Small intestine (tissue), 16 donors: ENCODE measurements at places on chromosomes 4 and X.

- peak; percentile 25 for DNase-seq
Observed at GRCh38 chr4:81495345-81495744, 23.6 kb upstream of the RASGEF1B start.

DNA sequence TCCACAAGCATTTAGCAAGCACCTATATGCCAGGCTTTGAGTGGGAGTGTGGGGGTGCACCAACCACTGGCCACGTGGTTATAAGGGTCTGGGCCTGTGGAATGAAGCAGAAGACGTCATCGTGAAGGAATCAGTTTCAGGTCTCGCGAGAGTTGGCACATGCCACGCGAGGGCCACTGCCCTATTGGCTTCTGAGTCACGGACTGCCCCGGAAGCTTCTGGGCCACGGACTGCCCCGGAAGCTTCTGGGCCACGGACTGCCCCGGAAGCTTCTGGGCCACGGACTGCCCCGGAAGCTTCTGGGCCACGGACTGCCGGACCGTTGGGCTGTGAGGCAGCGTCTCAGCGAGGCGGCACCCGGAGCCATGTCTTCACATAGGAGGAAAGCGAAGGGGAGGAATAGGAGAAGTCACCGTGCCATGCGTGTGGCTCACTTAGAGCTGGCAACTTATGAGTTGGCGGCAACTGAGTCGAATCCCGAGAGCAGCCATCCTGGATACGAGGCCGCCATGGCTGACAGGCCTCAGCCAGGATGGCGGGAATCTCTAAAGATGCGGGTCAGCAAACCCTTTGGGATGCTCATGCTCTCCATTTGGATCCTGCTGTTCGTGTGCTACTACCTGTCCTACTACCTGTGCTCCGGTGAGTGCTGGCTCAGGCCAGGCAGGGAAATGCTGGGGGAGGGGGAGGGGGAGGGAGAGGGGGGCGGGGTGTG lies at the start of gene FMR1NB:
FMR1NB (plus strand) TSS at position 300 of the 715 bp plus-strand sequence; CDS start at position 366, 66 bp downstream.
- no peak for DNase-seq

DNA sequence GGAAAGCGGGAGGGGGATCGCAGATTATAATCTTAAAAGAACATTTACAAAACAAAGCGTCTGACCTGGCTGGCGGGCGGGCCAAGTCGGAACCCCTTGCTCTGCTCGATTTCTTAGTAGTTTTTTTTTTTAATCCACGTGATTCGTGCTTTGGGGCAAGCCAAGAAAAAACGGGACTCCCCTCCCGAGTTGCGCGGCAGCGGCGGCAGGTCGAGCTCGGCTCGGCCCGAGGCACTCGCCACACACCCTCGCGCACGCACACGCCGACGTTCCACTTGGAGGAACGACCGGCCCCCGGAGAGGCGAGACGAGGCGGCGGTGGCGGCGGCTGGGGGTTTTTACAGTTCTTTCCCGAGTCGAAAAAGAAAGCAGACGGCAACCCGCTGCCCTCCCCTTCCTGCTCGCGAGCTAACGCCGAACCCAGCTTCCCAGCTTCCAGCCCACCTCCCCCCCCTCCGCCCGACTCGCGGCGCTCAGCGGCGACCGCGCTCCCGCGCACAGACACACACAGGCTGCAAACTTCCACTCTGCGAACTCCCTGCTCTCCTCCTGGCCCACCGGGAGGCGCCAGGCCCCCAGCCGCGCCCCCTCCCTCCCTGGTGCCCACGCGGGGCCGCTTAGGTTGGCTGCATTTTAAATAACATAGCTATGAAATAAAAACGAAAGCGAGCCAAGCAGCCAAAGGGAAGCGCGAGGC lies 1.2 kb downstream of the BCOR start:
- no peak for DNase-seq

DNA sequence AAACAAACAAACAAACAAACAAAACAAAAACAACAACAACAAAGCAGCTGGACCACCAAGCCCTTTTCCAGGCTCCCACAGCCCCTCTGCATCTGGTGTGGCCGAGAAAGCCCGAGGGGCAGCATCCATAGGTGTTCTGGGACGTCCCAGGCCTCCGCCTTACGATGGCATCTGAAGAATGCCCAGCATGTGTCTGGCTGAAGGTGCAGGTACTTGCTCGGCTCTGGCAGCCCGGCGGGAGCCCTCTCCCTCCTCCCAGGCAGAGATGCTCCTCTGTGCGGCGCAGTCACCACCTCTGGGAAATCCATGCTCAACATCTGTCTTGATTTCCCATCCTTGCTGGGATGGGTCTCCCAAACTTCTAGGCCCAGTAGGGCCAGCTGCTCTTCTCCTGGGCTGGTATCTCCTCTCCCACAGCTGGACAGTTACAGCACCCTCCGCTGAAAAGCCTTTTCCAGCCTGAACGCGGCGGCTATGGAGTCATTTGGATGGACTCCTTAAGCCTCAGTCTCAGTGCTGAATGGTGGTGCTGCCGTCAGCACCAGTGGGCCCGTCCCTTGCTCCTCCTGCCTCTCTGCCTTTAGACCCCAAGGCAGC lies 4.3 kb downstream of the PSAPL1 start:
- DNase-seq: no peak

DNA sequence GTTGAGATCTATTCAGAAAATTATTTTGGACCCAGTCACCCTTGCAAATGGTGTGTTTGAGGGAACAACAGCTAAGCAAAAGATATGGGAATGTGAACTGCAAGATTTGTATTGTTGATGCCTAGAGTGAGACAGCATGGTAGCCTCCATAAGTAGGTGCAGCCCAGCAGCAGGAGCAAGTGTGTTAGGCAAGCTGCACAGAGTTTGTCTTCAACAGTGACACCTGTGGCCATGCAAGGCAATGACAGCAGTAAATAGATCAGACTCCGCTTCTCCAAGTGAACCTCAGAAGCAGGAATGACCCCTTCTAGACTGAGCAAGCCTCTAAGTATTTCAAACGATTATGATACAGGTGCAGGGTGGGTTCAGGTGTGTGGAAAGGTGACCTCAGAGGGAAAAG lies 133.4 kb upstream of the MSX1 start:
- DNase-seq: no peak

- DNase-seq: no peak
Observed at GRCh38 chrX:133857640-133858269, 127.6 kb downstream of the GPC3 start.

DNA sequence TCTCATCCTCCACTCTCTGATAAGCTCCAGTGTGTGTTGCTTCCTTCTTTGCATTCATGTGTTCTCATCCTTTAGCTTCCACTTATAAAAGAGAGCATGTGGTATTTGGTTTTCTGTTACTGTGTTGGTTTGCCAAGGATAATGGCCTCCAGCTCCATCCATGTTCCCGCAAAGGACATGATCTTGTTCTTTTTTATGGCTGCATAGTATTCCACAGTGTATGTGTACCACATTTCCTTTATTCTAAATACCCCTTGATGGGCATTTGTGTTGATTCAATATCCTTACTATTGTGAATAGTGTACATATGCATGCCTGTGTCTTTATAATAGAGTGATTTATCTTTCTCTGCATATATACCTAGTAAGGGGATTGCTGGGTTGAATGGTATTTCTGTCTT lies 155.1 kb downstream of the DCK start:
- no peak for DNase-seq

DNA sequence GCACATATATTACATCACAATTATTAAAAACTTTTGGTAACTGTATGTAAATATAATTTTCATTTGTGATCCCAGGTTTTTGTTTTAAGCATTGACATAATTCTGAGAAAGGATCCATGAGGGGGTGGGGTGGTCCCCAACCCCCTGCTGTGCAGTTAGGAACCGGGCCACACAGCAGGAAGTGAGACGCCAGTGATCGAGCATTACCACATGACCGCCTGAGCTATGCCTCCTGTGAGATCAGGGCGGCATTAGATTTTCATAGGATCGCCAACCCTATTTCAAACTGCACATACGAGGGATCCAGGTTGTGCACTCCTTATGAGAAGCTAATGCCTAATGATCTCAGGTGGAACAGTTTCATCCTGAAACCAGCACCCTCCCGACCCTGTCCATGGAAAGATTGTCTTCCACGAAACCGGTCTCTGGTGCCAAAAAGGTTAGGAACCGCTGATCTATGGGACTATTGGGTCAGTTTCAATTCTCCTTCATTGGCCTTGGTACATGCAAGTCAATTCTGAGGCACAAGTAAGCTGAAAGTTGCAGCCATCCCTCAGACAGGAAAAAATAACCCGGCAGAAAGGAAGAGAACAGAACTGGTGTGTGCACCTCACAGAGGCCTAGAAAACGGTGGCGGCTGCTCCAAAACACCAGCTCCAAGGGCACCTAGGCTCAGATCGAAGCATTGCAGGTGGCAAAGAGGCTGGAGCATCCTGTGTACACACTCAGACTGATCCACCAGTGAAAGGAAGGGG lies 7.0 kb upstream of the TMSB4X start:
- DNase-seq: no peak

DNA sequence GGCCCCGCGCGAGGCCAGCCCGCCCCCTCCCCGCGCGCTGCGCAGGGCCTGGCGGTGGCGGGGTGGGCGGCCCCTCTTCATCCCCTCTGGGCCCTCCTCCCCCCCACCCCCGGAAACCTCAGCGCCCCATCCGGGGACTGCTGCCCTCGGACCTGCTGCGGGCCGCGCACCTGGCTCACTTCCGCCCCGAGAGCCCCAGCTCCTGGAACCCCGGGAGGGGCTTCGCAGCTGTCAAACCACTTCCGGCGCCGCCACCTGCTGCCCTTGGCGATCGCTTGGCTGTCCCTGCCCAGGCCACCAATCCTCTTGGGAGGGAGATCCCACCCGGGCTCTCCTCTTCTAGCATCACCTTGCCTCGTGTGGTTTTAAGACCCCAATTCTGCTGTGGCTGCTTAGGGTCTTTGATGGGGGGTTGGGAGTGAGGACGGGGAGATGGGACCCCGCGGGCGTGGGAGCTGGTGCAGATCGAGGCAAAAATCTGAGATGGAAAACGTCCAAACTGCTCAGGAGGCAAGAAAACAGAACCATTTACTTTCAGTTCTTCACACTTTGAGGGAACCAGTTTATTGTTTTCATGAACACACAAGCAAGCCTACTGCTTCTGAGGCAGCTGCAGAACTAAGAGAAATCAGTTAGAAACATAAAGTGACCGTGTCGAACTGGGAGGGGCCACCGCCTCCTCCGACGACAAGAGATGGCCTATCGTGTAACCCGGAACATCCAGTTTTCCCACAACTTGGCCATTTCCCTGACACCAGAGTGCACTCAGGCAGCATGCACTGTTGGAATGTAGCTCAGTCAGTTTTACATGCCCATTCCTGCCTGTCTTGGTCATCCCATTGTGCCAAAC lies 754 bp downstream of the MTMR1 start:
- DNase-seq: peak; percentile 69

DNA sequence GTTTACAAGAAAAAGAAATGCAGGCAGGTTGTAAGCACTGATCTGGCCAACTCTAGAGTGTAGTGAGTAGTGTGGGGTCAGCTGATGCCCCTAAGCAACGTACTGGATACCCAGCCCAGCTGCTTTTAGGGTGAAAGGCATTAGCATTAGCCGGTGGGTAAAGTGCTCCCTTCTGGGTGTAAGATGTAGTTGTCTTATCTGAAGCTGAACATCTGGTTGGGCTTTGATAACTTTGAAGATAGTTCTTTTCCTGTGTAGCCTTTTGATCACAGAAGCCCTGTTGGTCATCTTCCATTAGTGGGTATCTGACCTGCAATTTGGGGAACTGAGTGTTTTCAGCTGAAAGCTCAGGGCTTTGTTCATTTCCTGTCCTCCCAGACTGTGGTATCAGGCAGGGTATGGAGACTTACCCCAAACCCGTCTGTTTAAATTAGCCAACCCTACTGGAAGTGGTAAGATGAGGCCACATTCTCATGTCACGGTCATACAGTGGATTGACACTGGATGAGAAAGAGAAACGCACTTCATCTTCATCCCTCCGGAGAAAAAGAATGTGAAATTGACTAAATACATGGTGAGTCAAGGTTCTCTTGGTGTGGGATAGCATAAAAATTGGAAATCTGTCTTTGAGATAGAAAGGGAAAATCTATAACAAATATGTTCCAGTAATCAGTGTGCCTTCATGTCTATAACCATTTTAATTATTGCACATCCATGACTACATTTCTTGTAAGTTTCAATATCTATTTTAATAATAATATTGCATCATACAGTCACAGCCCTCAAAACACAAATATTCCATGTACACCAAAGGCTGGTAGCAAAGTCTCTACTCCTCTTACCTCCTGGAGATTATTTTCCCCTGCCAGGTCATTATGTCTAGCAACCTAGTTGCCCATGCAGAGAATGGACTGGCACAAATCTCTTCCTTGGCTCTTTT lies 8.7 kb downstream of the RHOH start:
- no peak for DNase-seq

- no peak for DNase-seq
Observed at GRCh38 chr4:94976371-94977011, 218.7 kb downstream of the BMPR1B start.

DNA sequence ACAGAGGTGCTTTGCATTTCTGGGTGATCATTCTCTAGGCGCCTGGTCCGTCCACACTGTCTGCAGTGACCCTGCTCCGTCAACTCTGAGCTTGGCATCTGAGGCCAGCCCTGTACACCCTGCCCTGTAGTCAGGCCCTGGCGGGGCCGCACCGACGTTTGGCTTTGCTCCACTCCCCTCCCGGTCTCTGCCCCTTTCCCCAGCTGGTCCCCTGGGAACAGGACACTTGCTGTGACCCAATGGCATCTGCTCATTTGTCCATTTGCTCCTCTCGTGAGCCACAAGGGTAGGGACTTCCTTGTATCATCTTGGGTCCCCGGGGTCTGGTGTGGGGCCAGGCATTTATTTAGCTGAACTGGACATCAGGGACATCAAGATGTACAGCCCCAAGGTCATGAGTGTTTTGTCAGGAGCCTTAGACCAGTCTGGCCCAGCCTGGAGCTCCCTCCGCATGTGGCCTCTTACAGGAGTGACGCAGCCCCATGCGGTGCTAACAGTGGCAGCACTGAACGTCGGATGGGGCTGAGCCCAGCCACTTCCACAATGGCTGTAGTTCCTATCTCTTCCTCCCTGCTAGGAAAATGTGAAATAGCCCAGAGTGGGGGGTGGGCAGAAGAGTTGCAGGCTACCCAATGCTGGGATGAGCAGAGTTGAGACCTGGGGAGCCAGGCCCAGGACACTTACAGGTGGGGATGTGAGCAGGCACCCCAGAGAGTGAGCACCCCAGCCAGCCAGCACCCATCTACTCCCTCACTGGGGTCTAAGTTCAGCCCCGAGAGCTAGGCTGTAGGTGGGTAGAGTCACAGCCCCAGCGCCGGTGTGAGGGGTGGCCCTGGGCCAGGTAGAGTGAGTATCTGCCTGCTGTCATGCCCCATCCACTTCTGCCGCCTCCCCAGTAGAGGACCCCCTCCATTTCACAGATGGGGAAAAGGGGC lies 2.0 kb upstream of the SH3BP2 start:
- no peak for DNase-seq

GRCh38 chr4:13888112-13888511 lies 260.6 kb upstream of the BOD1L1 start:
- DNase-seq: no peak

- DNase-seq: no peak
Observed at GRCh38 chr4:127210893-127211649, 421.7 kb upstream of the INTU start.

- peak; percentile 3 for DNase-seq
Observed at GRCh38 chrX:15356444-15356843, 21.1 kb upstream of the PIGA start.

- DNase-seq: peak; percentile 5
Observed at GRCh38 chr4:168588916-168589531, 92.2 kb downstream of the PALLD start.

- no peak for DNase-seq
Observed at GRCh38 chrX:47145395-47146120, 537 bp downstream of the RBM10 start.

- no peak for DNase-seq
Observed at GRCh38 chr4:17846266-17846665, 35.5 kb downstream of the NCAPG start.
